ENCODE measurements at places on chromosomes 5 and 9. TPM values are rescaled to one million over a fixed set of nuclear protein-coding genes. Genes with fewer than 3 reads are reported as not detected.

FOXD4L5 gene
- 0.37 TPM for total RNA-seq

DOCK2 gene
- total RNA-seq = 229 TPM

WDR38 gene
- total RNA-seq = not detected

EIF4E1B gene
- total RNA-seq = not detected

NTRK2 gene
- 9.9 TPM for total RNA-seq

ENG gene
- 10.0 TPM for total RNA-seq

SCGB3A1 gene
- total RNA-seq = not detected

FOXD4 gene
- total RNA-seq = 0.24 TPM

WWC1 gene
- 1.9 TPM for total RNA-seq

PLAC8L1 gene
- total RNA-seq = 0.45 TPM

C8G gene
- not detected for total RNA-seq

GABRP gene
- total RNA-seq = not detected

FAM163B gene
- not detected for total RNA-seq

HTR4 gene
- not detected for total RNA-seq

GARIN3 gene
- 0.85 TPM for total RNA-seq

SLC22A4 gene
- 0.58 TPM for total RNA-seq

HAVCR1 gene
- total RNA-seq = not detected

FRMD3 gene
- 0.82 TPM for total RNA-seq

SMC2 gene
- total RNA-seq = 58.8 TPM

CCL21 gene
- not detected for total RNA-seq

BHMT gene
- not detected for total RNA-seq

GRM6 gene
- not detected for total RNA-seq

TMOD1 gene
- 2.5 TPM for total RNA-seq

INSL6 gene
- not detected for total RNA-seq

TSC1 gene
- total RNA-seq = 45.4 TPM

TRAF1 gene
- 71.4 TPM for total RNA-seq

NCBP1 gene
- total RNA-seq = 33.5 TPM

KCNMB1 gene
- total RNA-seq = not detected

SPINK14 gene
- total RNA-seq = not detected

FCN1 gene
- not detected for total RNA-seq

CAMK2A gene
- not detected for total RNA-seq

S1PR3 gene
- not detected for total RNA-seq

Data from activated T-helper 17 cell treated with anti-CD3 and anti-CD28 coated beads, Interleukin-2, amount 50 U/mL, for 72 hours (primary cell).